Ovary (tissue), 10 donors: ENCODE measurements at places on chromosomes 12 and 14.

GRCh38 chr12:85642808-85643207, 193.4 kb downstream of the RASSF9 start:
- DNase-seq = no peak

DNA sequence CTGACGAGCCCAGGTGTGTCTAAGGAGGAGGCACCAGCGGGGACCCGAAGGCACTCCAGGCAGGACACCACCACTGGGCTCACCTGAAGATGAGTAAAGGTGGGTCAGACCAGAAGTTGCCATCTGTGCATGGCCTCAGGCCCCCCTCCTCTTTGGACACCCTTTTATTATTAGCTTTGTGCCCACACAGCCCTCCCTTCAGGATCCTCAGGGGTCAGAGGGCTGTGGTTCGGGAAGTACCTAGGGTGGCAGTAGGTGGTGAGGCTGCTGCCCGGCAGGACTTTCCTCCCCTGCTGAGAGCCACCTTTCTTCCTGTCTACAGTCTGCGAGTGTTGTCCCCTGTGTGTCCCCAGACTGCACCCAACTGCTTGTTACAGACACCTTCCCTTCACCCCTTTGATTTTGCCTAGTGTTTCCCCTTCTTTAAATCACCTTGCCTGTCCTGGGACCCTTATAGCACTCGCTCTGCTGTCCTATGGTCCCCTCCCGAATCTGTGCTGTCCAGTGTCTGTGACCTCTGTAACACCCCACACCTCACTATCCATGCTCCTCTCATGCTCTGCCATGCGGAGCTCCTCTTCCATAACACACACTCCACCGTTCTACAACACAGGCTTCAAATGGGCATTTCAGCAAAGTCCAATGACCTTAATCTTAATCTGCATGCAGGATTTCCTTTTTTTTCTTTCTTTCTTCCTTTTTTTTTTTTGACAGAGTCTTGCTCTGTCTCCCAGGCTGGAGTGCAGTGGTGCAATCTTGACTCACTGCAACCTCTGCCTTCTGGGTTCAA, 25.7 kb downstream of the SOAT2 start:
- DNase-seq = no peak

- DNase-seq = no peak
Observed at GRCh38 chr12:104963757-104964156, 5.7 kb upstream of the SLC41A2 start.

DNA sequence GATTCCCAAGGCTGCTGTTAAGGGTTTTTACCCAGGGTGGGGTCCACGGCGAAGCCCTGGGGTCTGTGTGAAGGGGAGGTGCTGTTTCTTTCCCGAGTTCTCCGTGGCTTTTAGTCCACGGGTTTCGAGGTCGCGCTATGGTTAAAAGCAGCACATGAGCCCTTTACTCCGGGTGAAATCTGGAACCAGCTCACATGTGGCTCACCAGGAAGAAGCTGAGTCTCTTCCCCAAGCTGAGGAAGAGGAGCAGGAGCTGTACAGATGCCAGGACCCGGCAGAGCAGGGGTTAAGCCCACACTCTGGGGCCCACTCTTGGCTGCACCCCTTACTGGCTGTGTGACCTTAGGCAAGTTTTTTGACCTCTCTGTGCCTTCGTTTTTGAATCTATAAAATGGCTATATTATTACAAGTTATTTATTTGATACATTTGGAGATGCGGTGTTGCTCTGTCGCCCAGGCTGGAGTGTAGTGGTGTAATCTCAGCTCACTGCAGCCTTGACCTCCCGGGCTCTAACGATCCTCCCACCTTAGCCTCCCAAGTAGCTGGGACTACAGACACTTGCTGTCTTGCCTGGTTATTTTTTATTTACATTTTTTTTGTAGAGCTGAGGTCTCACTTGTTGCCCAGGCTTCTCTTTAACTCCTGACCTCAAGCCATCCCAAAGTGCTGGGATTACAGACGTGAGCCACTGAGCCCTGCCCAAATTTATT, 266.3 kb downstream of the AACS start:
- no peak for DNase-seq

GRCh38 chr14:103023881-103024473, 33.4 kb downstream of the CDC42BPB start:
- DNase-seq = no peak

DNA sequence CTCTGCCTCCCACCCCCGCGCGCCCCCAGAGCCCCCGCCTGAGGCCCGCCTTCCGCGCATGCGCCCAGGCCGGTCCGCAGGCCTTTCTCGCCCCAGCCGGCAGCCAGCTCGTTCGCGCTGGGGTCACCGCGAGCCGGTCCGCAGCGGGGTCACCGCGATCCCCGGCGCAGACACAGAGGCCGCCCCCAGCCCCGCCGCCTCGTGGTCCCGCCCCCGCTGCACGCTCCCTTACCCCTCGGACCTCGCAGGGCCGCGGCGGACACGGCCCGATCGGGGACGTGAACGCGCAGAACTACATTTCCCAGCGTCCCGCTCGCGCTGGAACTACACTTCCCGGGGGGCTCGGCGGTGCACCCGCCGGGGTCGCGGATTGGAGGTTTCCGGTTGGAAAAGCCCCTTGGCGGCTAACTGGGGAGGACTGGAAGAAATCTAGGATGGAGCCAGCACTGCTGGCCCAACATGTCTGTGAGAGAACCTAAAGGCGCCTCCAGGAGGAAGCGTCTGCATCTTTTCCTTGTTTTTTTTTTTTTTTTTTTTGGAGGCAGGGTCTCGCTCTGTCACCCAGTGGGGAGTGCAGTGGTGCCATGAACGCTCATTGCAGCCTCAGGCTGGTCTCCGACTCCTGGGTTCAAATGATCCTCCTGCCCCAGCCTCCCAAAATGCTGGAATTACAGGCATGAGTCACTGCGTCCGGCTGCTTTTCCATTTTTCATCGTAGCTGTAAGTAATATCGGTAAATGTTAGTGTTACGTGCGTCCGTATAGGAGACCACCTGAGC, at the start of gene ZNF605:
TSS of gene ZNF605 (minus strand) at position 296 of the 778 bp plus-strand sequence. CDS start 10,671 bp downstream, outside the sequence.
- DNase-seq = peak; percentile 87
